ENCODE measurements at places on chromosomes 12 and 14.

DNA sequence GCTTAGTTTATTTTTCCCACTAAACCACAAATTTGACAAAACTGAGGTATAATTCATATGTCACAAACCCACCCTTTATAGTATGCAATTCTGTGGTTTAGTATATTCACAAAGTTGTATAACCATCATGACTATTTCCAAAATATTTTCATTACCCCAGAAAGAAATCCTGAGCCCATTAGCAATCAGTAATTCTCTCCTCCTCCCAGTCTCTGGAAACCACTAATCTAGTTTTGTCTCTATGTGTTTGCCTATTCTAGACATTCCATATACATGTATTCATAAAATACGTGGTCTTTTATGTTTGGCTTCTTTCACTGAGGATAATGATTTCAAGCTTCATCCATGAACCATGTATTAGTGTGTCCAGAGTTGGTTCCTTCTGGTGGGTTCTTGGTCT lies 267.6 kb downstream of the AEBP2 start:
- no peak for DNase-seq

DNA sequence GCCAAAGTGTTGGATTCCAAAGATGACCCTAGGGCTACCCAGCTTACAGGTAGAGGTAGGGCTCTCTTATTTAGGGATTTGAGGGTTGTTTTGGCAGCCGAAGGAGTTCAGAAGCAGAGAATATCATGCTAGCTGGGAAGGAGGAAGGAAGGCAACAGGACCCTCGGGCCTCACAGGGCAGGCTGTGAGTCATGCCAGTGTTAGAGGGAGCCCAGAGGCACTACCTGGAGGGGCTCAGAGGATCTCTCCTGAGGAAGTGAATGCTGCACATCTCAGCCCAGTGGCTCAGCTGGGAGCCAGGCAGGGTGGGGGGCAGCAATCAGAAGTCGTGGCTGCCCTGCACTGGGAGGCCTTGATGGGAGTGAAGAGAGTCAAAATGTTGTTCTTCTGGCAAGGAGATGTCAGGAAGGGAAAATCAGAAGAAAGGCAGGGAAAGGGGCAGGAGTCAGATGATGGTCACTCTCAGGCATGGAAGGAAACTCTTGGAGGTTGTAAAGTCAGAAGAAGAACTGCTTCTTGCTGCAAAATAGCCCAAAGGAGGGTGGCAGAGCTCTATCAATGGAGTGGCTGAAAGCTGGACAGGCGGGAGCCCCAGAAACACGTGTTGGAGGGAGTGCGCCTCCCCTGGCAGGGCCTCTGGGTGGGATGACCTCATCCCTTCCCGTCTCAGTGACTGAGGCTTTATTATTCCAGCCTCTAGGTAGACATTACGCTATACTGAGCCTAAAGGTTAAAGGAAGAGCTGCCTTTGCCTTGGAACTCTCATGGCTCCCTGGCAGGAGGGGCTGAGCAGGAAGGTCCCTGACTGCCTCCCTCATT lies 141.3 kb downstream of the SMOC1 start:
- no peak for DNase-seq

GRCh38 chr14:51780006-51780692 lies 80.3 kb upstream of the GNG2 start:
- DNase-seq = peak; percentile 56

DNA sequence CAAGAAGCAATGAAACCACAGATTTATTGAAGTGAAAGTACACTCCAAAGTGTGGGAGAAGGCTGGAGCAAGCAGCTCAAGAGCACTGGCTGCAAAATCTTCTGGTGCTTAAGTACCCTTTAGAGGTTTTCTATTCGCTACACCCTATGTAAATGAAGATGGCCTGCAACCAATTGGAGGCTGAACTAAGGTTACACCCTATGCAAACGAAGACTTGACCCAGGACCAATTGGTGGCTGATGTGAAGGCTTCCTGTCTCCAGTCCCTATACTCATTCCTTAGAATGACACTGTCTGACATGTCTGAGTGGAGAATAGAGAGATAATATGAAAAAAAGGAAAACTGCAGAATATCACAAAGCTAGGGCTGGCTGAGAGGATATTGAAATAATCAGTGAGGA lies 57.2 kb downstream of the ALG10B start:
- no peak for DNase-seq

- no peak for DNase-seq
Measured at GRCh38 chr12:32777159-32777558, 21.5 kb upstream of the YARS2 start.

GRCh38 chr14:23445773-23446172 lies 10.3 kb upstream of the MYH7 start:
- no peak for DNase-seq

DNA sequence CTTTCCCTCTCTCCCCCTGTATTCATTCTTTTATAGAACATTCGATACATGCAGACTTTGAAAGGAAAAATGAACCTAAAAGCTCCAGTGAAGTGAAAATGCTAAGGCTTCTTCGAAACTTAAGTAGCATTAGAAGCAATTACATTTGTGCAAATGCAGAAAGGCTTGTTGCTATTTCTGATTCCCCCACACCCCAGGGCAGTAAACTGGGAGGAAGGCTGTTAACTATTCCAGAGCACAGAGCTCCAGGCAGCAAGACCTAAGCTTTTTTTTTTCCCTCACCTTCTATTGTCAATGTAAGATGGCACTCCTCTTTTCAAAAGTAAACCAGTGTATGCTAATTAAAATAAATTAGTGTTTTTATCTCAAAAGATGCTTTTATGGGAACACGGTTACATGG lies 448.9 kb upstream of the TBX3 start:
- DNase-seq = no peak

DNA sequence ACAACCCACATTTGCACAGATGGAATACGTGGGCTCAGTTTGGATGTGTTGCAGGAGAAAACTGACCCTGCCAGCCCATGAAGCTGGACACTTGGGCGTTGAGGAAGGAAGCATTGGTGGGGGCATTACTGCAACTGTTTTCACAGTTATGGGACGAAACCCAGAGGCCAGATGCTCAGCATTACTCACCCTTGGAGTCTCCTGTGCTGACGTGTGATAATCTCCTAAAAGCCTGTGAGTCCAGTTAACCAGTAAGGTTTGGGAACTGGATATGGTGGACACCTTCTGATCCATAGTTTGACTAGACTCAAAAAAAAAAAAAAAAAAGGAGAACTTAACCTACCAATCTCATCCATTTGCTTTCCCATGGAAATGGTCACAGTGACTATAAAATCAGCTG lies 52.8 kb upstream of the EGLN3 start:
- no peak for DNase-seq

DNA sequence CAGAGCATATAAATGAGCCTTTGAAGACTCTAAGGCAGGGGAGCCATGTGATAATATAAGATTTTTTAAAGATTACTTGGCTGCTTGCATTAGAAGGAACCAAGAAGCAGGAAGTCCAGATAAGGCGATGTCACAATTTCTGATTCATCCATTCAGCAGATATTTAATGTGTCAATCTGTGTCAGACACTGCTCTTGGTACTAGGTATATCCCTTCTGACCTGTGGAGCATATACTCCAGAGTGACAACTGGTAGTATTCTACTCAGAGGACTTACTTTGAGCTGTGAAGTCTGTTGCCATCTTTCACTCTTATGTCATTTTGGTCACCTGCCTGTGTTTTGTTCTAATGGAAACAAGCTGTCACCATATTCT lies 10.7 kb downstream of the EID3 start:
- no peak for DNase-seq

- DNase-seq = no peak
Measured at GRCh38 chr12:29695026-29695425, 88.7 kb downstream of the TMTC1 start.

DNA sequence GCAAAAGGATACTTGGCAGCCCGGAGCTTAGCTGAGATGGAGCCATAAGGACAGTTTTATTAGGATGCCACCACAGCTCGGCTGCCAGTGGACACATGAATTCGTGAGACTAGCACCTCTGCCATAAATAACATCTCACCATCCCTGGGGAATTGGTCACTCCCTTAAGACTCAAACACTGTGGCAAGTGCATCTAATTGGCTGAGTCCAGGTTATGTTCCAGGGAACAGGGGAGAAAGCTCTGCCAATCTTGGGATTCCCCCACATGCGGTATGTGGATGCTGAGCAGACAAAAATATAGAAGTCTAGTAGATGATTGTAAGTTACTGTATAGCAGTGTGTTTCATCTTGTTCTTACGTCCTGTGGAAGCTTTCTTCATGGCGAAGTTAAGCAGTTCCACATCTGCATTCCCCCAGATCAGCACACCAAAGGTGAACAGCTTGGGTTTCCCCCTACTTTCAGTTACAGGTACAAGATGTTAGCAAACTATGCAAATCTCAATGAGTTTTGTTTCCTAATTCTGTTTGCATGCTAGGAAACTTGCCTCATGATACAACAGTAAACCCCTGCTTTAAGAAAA lies 131.1 kb downstream of the ETV6 start:
- no peak for DNase-seq

- DNase-seq = no peak
Measured at GRCh38 chr12:71763677-71764379, 9.2 kb downstream of the RAB21 start.

DNA sequence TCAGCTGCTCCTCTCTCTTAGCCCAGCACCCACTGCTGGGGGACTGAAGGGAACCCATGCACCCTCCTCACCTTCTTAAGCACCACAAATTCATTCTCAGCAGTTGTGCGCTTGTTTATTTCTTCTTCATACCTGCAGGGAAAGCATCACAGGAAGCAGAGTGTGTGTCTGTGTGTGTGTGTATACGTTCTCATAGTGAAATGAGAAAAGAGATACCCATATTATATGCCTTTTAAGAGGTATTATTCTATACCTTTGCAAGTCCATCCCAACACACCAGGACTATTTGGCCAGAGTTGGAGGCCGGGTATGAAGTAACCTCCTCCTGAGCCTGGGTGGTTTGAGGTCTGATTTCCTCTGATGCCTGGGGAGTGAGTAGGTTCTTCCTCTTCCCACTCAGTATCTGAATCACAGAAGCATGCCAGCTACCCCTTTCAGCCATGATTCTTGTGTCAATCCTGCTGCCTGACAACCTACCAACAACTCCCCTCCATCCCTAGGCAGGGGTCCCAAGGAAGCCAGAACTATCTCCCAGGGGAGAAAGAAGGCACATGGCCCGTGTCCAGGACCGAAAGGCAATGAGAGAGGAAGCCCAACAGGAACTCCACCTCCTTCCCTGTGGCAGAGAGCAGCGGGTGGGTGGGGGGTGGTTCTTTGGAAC lies 3.0 kb downstream of the KRT73 start:
- DNase-seq = no peak

GRCh38 chr12:49527361-49528130 lies 11.3 kb upstream of the KCNH3 start:
- DNase-seq = no peak

GRCh38 chr14:59200195-59200594 lies 11.7 kb downstream of the DAAM1 start:
- peak; percentile 33 for DNase-seq

DNA sequence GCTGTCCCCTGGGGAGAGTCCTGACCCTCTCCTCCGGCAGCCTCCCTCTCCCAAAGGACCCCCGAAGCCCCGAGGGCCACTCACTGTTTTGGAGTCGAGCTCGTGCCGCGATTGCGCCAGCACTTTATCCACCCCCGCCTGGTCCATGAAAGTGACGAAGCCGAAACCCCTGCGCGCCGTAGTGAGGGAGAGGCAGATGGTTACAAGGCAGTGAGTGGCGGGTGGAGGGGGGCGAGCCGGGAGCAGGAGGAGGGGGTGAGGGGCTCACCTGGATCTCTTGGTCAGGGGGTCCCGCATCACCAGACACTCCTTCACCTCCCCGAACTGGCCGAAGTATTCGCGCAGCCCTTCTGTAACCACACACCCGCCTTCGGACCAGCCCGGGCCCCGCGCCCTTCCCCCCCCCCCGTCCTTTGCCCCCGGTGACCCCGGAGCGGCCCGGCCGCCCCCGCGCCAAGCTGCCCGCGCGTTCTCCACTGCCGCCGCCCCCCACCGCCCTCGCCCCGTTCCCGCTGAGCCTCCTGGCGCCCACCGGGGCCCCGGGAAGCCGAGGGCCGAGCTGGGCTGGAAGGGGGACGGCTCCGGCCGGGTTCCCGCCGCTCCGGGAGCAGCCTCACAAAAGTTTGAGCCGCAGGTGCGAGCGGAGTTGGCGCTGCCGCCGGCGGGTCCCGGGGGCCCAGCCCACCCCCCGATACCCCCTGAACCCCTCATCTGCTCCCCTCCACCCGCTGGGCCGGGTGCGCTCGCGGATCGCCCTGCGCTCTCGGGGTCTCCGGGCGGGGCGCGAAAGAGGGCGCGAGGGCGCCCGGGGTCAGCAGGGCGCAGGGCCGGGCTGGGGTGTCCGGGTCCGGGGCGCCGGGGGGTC lies 808 bp downstream of the MSI1 start:
- DNase-seq = no peak

GRCh38 chr14:23644195-23644918 lies 8.2 kb downstream of the DHRS2 start:
- no peak for DNase-seq
